SK-N-MC (cell line): ENCODE measurements at places on chromosomes 2 and 18.

DNA sequence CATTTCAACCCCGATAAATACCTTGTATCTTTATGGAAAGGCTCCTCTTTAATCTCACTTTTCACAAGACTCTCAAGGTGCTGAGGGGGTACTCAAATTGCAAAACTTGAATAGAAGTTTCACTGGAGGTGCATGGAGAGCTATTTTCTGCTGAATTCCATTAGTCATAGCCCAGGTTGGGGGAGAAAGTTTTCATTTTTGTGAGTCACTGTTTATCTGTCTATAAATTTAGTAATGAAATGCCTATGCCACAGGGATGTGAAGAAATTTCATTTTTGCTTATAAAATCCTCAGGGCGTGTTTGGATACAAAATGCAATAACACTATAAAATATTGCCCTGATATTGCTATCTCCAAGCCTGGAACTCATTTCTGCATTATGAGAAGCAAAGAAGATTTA is 346.3 kb downstream of the LRATD1 start:
- DNase-seq, result no peak

DNA sequence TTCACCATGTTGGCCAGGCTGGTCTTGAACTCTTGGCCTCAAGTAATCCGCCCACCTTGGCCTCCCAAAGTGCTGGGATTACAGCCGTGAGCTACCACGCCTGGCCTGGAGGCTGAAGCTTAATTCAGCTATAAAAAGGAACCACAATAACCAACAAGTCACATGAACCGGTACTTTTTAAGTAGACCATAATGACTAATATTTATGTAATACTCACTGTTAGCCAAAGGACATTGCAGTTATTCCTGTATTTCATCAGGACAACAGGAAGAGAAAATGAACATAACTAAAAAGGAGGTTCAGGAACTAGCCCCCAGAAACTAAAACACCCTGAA is 49.0 kb upstream of the TMEM87B start:
- DNase-seq, result no peak

- no peak for DNase-seq
These were observed 100.7 kb upstream of the ID2 start for GRCh38 chr2:8581234-8581561.

- no peak for DNase-seq
These were observed 22.1 kb downstream of the EHD3 start for GRCh38 chr2:31255911-31256571.

DNA sequence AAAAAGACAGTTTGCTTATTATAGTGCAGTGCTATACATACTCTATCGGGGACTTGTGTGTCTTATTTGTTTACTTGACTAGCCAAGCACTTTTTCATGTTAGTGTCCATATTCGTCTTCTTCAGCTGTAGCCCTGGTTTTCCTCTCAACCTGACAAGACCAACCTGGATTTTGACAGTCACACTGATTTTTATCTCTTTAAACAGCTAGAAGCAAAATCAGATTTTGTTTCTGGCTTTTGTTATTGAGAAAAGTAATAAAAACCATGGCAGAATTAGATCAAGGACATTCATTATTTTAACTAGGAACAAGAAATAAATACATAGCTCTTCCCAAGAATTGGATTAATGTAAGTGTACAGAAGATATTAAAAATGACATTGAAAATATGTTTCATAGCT is 56.8 kb downstream of the SPATS2L start:
- no peak for DNase-seq

DNA sequence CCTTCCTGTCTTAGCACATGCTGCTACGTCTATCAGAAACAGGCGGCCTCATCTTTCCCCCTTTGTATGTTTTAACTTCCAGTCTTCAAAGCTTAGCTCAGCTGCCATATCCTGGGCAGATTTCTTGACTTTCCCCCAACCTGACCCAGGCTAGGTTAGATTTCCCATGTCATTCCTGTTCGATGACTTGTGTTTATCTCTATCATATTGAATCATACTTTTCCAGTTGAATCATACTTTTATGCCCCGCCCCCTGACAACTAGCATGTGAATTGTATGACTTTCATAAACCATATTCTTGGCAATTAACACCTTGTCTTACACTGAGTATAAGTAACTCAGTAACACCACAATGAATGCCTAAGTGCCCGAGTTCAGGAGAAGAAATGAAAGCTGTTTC is 128.3 kb downstream of the CYRIA start:
- DNase-seq, result no peak

- no peak for DNase-seq
These were observed 96.4 kb downstream of the DTNA start for GRCh38 chr18:34806527-34806926.

- no peak for DNase-seq
These were observed 110.6 kb upstream of the ATP8B1 start for GRCh38 chr18:57913686-57914085.

DNA sequence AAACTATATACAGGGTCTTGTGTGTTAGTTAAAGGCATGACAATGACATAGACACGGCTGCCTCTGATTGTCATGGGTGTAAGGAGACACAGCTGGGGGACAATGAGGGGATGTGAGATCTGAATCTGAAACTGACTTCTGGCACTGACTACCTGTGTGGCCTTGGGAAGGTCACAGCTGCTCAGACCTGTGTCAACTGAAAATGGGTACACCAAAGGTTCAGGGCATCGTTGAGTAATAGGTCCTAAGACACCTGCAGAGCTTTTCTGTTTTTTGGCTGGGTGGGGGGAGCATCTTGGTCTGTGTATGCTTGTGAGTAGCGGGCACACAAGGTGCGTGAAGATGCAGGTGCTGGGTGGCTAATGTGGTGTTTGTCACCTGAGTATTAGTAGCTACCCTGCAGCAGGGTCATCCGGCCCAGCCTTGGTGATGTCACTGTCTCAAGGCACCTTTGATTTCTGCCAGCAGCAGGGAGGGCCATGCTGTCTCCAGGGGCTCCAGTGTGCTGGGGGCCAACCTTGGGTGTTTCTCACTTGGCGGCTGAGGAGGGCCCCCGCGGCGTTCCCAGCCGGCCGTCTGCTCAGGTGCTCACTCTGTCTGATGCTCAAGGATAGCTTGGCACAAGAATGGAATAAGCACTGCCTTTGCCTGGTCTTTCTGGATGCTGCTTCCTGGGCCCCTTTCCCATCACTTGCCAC is 53.1 kb upstream of the HS6ST1 start:
- DNase-seq, result no peak

GRCh38 chr2:112884869-112885505 is 26.0 kb upstream of the IL37 start:
- no peak for DNase-seq

- DNase-seq, result no peak
These were observed 50.4 kb upstream of the CNGA3 start for GRCh38 chr2:98295721-98296414.

DNA sequence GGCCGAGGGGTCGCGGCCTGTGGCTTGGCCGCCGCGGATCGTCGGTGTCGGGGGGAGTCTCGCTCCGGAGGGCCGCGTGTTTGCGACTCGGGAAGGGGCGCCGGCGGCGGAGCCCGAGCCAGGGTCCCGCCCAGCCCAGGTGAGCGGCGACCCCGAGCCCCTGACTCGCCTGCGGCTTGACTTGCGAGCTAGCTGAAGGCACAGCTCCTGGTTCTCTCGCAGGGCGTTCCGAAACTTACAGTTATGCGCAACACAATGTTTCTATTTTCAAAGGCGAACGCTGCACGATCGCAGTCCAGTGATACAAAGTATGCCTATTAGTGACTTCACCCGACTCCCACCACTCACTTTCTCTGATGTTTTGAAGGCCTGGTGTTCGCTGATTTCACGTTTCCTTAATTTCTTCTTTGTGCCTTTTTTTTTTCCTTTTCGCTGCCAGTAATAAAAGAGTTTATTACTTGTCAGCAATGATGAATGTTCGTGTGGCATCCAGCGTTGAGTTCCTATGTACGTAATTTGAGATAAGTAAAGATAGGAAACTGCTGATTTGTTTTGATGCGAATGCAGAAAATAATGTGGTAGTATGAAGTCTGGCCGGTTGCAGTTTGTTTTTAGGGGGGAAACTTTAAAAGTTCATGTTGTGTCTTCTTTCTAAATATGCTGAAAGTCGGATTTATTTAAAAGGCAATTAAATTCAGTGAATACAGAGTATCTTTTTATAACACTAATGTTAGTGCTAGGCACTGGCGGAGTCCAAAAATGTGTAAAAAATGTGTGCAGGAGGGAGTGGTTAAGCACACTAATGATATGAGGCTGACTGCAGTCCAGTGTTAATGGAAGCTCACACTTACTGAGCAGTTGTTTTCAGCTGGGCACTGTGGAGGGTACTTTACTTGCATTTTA is 706 bp downstream of the UBXN2A start:
- DNase-seq, result no peak

- no peak for DNase-seq
These were observed 12.2 kb downstream of the SH3BP4 start for GRCh38 chr2:234963773-234964615.

DNA sequence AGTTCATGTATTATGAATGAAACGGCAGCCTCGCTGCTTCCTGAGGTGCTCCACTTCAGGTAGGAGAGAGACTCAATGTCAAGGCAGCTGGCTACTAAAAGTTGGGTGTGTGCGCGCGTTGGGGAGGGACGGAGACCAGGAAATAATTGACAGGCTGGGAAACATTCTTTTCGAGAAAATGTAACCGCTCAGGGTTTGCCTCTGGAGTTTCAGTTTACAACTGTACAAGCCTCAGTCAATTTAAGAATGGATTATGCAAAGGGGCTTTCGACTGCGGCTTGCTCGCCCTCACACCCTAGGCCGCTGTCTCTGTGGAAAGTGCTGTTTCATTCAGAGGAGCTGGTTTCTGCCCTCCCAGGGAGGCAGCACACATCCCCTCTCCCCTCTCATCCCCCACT is 4.4 kb upstream of the SPRED2 start:
- DNase-seq, result no peak

GRCh38 chr18:48996901-48997463 is 46.2 kb upstream of the SMAD7 start:
- peak; percentile 37 for DNase-seq

DNA sequence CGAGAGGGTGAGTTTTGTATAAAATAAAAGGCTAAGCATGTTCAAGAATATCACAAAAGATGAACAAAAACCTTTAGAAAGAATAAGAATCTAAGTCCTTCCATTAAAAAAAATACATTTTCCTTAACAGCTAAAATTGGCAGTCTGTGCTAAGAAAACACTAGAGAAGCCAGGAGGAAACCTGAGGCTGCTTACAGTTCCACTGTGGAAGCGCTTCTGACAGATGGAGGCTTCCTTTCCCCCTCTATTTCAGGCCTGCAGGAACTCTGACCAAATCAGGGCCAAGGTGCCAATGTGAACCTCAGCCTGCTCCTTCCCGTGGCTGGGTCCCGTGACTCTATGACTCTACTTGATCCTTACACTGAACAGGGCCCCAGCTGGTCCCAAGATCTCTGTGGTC is 108.1 kb upstream of the ARHGAP28 start:
- DNase-seq, result no peak

GRCh38 chr18:77401173-77401572 is 151.5 kb downstream of the GALR1 start:
- no peak for DNase-seq

DNA sequence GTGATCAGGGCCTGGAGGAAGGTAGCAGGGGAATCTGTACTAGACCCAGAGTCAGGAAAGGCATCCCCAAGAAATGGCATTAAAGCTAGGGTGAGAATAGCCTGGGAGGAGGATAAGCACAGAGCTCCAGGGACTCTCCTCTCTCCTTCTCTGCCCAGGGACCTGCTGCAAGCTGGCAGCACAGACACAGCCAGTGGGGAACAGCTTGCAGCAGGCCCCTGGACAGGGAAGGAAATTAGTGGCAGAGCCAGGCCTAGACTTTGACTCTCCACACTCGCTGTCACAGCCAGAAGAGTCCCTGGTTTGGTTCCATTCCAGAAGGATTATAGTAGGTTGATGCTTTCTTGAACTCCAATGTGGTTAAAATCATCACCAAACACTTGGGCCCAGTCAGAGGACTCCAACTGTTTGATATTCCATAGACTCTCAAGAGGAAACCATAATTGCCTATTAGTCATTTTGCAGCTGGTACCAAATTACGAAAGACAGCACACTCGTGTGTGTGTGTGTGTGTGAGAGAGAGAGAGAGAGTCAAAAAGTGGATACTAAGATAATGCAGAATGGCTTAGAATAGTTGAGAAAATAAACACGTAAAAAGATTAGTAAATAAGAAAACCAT is 95.5 kb upstream of the ATP8B1 start:
- no peak for DNase-seq

DNA sequence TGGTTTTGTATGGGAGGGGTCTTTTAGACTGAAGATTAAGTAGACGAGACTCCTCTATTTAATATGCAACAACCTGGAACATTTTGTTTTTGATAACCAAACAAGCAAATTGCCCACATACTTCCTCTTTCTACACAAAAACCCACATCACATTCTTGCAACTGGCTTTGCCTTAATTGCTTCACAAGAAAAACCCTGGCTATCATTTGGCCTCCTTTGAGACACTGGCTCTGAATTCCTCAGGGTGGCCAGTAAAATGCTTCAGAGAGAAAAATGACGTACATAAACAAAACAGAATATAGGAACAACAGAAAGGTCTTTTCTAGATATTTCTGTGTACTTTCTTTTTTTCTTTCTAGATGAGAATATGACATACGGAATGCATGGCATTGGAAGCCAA is 103.0 kb downstream of the TRIB2 start:
- no peak for DNase-seq

- DNase-seq, result no peak
These were observed 5.8 kb upstream of the DGUOK start for GRCh38 chr2:73920577-73921545.

GRCh38 chr18:8516371-8517250 is 92.6 kb upstream of the RAB12 start:
- DNase-seq, result no peak

- DNase-seq, result no peak
These were observed 523.4 kb upstream of the FANCL start for GRCh38 chr2:58764338-58765104.

DNA sequence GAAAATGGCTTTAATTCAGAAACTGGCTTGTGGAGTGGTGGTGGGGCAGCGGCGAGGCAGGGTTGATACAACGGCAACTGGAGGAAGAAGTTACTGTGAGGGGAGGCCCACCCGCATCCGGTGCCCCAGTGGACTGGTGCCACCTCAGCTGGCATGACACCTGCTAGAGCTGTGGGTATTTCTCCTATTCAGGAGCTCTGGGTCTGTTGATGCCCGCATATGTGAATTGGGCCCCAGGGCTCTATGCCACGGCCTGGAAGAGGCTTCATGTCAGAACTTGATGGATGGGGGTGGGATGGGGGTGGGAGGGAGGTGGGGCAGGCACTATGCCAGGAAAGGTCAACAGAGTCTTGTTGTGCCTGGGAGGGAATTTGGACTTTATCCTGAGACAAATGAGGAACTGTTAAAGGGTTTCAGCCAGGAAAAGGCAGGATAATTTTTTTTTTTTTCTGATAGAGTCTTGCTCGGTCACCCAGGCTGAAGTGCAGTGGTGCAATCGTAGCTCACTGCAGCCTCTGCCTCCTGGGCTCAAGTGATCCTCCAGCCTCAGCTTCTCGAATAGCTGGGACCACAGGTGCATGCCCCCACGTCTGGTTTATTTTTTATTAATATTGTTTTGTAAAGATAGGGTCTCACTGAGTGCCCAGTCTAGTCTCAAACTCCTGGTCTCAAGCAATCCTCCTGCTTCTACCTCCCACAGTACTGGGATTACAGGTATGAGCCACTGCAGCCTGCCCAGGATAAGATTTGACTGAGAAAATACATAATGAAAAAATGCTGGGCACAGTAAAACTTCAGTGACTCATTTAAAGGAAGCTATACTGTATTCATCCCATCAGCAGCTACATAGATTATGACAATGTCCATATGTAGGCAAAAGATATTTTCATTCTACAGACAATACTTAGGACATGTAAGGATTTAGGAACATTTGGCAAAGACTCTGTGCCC is 52.6 kb downstream of the SH2D6 start:
- DNase-seq, result no peak

GRCh38 chr2:98034745-98035144 is 39.0 kb upstream of the TMEM131 start:
- DNase-seq, result no peak
